ENCODE measurements at places on chromosomes 1 and 21.
A peak's percentile ranks its signal among the peaks of the same experiment; 100 is the strongest.

DNA sequence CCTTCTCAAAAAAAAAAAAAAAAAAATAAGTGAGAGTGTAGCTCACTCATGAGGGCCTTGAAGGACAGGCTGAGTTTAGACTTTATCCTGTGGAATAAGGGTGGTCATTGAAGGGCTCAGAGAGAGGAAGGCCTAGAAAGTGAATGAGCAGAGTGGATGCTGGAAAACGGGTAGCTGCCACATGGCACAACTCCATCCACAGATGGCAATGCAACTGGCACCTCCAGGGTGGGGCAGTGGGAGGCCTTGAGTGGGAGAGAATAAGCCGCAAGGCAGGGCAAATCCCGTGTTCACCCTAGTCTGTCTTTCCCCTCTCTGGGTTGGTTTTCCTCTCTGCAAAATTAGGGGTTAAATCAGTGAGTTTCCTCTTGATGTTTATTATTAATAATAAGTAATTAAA lies 3.1 kb downstream of the TNNI1 start:
- no peak for DNase-seq

- DNase-seq = no peak
Measured at GRCh38 chr1:101452825-101453224, 216.0 kb downstream of the S1PR1 start.

GRCh38 chr1:24751833-24752232 lies 6.6 kb downstream of the CLIC4 start:
- no peak for DNase-seq

DNA sequence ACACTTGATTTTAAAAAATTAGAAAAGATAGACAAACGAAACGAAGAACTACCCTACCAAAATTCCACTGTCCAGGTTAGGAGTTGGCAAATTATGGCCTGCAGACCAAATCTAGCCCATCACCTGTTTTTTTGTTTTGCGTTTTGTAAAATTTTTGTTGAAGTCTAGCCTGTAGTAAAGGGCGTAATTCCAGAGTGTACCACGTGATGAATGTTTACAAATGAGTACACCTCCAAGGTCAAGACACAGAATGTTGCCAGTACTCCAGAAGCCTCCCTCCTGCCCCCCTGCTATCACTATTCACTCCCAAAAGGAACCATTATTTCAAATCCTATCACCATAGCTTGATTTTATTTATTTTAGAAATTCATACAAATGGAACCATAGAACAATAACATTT lies 17.1 kb upstream of the PODN start:
- no peak for DNase-seq

GRCh38 chr1:66335859-66336640 lies 197.9 kb upstream of the SGIP1 start:
- peak; percentile 56 for DNase-seq

DNA sequence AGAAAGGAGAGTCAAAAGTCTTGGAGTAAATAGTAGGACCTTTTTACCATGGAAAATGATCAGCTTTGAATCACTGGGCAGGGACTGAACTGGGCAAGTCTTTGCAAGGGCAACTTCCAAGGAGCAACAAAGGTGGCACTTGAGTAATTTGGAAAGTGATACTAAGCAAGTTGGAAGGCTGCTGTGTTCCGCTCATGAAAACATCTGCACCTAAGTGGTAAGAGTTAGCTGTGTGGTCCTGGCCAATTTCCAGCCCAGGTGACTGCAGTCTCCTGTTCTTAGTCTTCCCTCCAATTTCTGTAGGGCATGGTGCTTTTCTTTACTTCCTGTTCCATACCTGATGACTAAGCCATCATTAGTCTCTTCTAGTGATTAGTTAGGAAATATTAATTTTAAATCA lies 35.5 kb upstream of the PRDM2 start:
- no peak for DNase-seq

DNA sequence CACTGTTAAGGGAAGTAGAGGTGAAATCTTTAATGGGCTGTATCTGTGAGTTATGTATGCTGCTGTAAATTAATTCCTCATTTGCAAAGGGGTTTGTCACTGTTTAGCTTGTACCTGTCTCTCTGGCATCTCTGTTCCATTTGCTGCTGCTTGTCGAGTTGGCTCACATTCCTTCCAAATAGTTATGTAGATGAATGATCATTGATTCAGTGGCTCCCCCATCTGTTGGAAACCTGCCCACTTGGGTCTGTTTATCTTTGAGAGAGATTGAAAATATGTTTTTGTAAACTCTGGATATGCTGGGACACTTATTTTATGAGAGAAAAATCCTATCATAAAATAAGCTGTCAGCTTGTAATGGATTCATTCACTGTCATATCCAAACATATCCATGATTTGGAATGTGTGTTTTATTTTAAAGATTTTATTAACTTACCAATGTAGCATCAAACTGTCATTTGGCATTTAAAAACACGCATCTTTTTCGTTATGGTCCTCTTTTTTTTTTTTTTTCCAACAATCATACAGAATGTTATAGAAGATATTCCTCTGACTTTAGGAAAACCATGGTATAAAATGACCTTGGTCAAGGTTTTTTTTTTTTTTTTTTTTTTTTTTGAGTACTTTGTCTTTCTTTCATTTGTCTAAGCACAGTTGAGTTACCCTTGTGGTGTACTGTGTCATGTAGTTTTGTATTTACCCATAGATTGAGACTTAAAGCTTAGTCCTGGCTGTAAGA lies 3.5 kb downstream of the RYR2 start:
- no peak for DNase-seq

DNA sequence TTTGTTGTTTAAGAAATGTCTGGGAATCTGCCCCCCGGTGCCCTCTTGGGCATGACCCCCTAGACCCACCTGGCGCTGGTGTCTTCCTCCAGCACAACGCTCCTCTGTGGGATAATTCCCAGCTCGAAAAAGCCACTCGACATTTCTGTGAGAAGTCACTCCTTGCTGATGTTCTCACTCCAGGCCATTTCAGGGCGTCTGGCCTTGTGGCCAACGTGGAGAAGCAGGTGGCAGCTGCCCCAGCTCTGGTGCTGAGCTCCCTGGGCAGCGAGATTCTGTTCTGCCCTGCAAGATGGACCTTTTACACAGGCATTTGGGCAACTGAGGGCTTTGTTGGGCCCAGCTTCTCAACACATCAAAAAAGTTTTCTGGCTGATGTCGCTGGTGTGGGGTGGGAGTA lies 147.7 kb upstream of the WNT4 start:
- DNase-seq = no peak

- DNase-seq = no peak
Measured at GRCh38 chr1:9417695-9418094, 121.6 kb upstream of the SLC25A33 start.

DNA sequence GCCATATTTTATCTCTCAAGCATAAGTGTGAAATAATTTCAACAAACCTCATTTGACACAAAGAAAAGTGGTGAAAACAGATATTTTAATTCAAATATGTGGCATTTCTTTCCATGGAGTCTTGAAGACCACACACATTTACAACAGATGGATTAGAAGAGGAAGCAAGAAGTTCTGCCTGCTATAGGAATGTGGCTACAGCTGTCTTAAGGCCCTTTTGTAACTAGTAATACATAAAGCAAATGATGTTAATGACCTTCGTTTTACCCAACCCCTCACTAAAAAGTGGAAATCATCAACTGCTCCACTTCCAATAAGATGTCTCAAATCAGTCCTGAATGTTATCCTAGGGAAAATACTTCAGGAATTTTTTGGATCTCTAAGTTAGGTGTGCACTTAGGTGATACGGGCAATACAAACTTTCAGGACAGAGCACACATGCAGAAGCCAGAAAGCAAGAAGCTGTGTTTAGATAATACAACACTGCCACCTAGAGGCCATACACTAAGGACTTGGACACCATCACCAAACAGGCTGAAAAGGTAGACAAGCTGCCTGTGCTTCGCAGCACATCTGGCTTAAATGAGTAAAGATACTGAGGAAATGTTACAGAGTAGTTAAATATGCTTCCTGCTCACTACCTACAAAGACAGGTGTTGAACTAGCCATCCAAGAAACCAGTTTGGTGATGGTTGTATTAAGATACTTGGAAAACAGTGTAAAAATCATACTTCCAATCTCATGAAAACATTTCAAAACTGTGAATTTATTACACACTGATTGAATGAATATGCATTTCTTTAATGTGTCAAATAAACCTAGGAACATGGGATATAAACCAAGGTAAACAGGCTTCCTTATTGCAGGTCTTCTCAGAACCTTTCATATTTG lies 24.4 kb downstream of the RRAGC start:
- no peak for DNase-seq

- no peak for DNase-seq
Measured at GRCh38 chr1:36675106-36675505, 192.4 kb upstream of the CSF3R start.

DNA sequence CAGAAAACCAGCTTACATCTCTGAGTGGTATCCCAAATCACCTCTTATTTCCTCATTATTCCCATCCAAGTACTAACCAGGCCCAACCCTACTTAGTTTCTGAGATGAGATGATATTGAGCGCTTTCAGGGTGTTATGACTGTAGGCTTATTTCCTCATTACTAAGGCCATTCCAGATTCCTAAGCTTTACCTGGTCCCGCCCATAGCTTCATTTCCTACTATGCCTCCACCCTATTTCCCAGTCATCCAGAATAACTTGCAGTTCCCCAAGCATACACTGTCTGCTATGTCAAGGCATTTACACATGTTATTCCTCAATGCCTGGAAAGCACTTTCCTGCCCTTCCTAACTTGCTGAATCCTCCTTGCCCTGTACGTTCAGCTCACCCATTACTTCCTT lies 79.3 kb upstream of the SPAG17 start:
- DNase-seq = no peak

- DNase-seq = no peak
Measured at GRCh38 chr1:224333939-224334786, 4.2 kb upstream of the NVL start.

- no peak for DNase-seq
Measured at GRCh38 chr1:75796376-75797272, at the start of gene MSH4. Gene MSH4 (plus strand): TSS chr1:75796882. CDS start chr1:75796986, 104 bp downstream.

GRCh38 chr1:159441360-159441759 lies 1.8 kb downstream of the OR10J1 start:
- no peak for DNase-seq

DNA sequence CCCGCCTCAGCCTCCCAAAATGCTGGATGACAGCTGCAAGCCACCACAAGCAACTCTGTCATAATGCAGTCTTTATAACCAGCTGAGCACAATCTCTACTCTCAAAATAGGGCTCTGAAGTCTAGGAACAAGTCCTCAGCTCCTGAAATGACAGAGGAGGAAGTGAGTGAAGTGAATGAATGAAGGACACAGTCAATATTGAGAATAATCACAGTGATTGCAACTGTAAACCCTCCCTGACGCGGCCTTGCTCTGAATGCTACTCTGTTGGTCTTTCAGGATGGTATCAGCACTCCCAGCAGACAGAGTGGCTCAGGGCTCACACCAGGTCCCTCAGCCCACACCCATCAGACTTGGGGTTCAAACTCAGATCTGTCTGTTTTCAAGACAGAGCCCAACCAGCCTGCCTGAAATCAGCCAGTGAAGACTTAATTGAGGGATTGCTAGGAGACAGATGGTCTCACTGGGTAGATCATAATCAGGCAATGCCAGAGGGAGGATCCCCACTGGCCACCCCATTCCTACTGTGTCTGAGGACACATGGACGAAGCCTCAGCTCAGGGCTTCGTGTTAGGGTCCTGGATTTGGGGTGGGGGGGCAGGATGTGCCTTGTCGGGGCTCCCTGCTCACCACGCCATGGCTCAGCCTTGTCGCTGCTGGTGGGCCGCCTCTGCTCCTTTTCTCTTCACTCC lies 20.9 kb downstream of the RNF187 start:
- no peak for DNase-seq

DNA sequence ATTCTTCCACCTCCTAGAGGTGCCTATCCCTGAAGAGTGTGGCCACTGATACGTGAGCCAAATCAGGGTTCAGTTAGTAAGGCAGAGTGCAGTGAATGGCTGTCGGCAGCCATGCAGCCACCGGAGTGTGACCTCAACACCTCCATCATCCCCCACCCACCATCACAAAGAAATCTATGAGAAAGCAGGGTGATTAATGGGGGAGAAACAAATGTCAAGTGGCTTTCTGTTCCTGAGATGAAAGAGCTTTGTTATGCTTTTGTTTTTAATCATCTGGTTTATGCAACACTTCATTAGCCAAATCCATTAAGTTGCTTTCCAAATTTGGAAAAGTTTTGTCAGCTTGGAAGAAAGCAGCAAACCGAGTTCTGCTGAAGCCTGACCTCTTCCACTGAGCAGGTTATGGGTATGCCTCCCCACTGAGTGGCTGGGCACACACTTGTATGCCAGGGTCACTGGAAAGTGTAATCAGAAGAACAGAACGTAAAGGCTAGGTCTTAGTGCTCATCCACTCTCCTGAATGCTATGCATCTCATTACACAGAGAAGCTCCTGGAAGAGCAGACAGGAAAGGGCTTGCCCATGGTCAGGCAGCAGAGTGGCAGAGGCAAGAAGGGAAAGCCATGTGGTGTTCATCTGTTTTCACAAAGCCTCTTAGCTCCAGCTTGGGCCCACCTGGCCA lies 57.1 kb upstream of the ATP1B1 start:
- no peak for DNase-seq

DNA sequence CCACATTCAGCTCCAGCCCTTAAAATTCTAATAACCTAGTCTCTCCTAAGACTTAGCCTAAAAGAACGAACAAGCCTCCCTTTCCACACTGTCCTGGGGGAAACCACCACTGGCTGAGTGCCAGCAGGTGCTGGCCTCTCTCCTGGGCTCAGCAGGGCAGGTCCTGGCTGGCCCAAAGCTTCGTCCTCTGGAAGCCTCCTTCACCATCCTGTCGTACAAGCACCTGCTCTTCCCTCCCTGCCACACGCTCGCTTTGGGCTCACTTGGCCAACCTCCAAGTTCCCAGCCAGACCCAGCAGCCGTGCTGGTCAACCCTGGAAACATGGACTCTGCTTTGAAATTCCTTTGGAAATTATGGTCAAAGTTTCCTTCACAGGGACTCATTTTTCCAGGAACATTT lies 58.2 kb upstream of the SLC25A33 start:
- no peak for DNase-seq

DNA sequence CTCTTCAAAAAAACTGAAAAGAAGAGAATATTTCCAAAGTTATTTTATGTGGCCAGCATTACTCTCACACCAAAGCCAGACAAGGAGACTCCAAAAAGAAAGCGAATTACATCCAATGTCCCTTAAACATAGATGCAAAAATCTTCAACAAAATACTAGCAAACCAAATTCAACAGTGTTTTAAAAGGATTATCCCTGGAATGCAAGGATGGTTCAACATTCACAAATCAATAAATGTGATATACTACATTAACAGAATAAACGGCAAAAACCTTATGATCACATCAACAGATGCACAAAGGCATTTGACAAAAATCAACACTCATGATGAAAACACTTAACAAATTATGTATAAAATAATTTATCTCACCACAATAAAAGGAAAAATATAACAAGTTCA lies 207.8 kb downstream of the DENND1B start:
- DNase-seq = no peak

GRCh38 chr1:114549137-114549536 lies 32.3 kb downstream of the BCAS2 start:
- DNase-seq = no peak

Data from activated T-helper 9 cell treated with anti-CD3 and anti-CD28 coated beads, Interleukin-2, amount 50 U/mL, for 16 hours (primary cell).